ENCODE measurements at places on chromosomes 2 and 18.

DNA sequence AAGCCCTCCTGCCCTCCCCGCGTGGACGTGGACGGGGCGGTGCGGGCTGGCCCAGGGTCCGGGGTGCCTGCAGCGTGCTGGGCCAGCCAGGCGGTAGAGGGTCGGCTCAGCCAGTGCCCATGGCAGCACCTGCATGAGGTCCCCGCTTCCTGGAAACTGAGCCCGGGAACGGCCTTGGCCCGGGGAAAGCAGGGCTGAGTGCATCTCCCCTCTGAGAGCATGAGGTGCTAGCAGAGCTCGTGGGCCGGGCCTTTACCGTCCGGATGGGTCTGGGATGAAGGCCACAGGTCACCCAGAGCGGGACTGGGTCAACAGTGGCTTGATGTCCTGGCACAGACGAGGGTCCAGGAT, 39.8 kb downstream of the TSHZ1 start:
- DNase-seq = no peak

GRCh38 chr2:202069170-202070067, 3.6 kb upstream of the KIAA2012 start:
- no peak for DNase-seq

GRCh38 chr2:221447310-221447709, 124.8 kb downstream of the EPHA4 start:
- peak; percentile 51 for DNase-seq

DNA sequence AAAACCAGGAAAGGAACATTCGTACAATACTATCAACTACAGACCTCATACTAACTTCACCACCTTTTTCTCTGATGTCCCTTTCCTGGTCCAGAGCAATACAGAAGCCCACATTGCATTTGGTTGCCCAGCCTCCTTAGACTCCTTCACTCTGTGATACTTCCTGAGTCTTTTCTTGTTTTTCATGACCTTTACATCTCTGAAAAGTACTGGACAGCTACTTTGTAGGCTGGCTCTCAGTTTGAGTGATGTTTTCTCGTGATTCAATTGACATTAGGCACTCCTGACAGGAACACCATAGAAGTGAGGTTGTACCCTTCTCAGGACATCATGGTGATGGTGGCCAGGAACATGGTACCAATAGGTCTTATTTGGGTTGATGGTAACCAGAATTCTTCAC, 185.9 kb upstream of the SLC39A10 start:
- DNase-seq = no peak

DNA sequence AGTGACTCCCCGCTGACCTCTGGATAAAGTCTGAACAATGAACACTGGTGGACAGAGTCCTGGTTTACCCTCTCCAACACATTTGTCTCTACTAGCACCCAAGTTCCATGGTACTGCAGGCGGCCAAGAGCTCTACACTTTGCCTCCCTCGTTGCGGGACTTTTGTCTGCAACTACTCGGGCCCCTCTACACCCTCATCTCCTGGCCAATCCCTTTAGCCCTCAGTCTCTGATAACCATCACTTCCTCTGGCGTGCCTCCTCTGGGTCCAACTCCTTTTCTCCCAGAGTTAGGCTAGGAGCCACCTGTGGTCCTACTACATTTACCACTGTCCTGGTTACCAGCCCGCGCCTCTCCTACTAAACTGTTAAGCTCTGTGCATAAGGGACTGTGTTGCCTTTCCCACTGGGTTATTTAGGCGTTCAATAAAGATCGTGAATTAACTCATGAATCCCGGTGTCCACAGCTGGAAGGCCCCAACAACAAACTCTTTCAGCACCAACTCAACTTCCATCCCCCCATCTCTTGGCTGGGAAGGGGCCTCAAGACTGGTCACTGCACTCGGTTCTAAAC, 757 bp downstream of the HDHD2 start:
- DNase-seq = peak; percentile 54

DNA sequence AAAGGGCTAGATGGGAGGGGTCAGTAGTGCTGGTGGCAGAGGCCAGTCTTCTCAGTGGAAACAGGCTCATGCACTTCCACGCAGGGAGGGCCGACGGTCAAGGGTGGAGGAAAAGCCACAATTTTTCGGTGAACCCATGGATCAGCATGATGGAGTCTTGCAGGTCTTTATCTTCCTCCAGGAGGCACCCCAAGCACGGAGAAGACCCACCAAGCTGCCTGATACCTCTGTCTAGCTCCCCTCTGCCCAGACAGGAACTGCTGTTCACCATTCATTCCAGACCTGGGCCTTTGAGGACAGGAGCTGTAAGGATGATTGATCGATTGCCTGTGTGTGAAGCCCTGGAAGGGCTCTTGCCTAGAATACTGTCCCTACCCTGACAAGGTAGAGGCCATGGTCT, 2.8 kb upstream of the LRRFIP1 start:
- DNase-seq = no peak

- DNase-seq = no peak
Observed at GRCh38 chr18:22473366-22473765, 55.7 kb upstream of the CTAGE1 start.

- DNase-seq = no peak
Observed at GRCh38 chr18:25067275-25068025, 284.5 kb downstream of the ZNF521 start.

DNA sequence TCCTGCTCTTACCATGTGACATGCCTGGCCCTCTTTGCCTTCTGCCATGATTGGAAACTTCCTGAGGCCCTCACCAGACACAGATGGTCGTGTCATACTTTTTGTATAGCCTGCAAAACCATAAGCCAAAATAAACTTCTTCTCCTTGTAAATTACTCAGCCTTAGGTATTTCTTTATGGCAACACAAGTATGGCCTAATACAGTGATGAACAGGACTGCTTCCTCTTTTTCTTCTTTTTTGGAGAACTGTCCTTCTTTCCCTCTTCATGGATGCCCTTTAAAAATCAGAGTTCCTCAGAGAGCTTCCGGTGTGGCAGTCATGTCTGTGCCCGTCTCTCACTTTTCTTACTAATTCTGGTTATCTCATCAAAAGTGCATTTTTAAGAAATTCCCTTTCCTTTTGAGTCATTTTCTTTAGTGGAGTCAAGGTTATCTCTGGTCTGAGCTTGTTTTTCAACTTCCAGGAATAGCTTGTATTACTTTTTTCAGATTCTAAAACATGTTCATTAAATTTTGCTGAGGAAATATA, 9.2 kb upstream of the IL1A start:
- DNase-seq = no peak

DNA sequence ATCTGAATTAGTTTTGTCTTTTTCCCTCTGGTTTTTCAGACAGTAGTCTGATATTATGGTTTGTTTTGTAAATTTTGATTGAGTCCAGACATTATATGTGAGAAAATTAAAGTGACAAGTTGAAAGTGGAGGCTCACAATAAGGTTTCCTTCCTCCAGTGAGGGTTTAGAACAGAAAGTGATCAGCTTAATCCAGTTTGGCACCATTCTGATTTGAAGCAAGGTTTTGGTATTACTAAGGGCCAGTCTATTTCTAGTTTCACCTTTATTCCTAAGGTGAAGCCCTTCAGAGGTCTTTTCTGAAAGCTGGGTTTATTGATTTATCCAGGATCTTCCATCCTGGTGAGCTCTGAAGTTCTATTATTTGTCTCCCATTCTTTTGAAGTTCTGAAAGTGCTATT, 68.7 kb downstream of the CDC42EP3 start:
- DNase-seq = no peak

- no peak for DNase-seq
Observed at GRCh38 chr2:72678024-72678423, 147.8 kb downstream of the EXOC6B start.

DNA sequence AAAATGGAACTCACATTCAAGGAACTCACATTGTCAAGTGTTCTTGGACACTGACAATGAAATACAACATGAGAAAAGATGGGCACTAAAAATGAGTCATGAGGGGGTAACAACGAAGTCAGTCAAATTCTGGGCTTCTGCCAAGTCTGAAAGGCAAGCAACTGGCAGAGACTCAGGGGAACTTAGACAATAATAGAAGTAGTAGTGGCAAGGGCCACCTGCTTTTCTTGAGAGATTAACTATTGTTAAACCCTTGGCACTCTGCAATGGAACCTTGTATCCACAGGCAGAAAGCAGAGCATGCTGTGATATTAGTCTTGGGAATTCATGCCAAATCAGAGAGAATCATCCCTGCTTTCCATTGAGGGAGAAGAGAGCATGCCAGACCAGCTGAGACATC, 382.6 kb upstream of the CDH2 start:
- no peak for DNase-seq

- DNase-seq = peak; percentile 77
Observed at GRCh38 chr18:8800445-8800844, 95.1 kb downstream of the MTCL1 start.

- DNase-seq = peak; percentile 83
Observed at GRCh38 chr18:77160515-77160914, 27.9 kb upstream of the MBP start.
